Activated B cell treated with CpG ODN at 0.5 μM for 24 hours (primary cell): ENCODE measurements at places on chromosomes 11 and 22. TPM values are rescaled to one million over a fixed set of nuclear protein-coding genes. Genes with fewer than 3 reads are reported as not detected.

Gene THY1
- not detected in 2 replicates for total RNA-seq

Gene CRYAB
- not detected in 2 replicates for total RNA-seq

GRCh38 chr11:95138448-95138847, 48.8 kb downstream of the ENDOD1 start:
- peaks cover 10% of the 10 kb centered on the region for H3K4me1 ChIP-seq
- no peak overlapping the region for H3K27ac ChIP-seq
- no peaks in the 10 kb centered on the region for H3K27me3 ChIP-seq
- no peak overlapping the region for H3K4me3 ChIP-seq
- peaks cover 2% of the 10 kb centered on the region for H3K36me3 ChIP-seq

Gene LMO2
- 29.1 and 34.4 TPM in 2 replicates for total RNA-seq

- H3K27me3 ChIP-seq = no peaks in the 10 kb centered on the region
- no peak overlapping the region for H3K27ac ChIP-seq
- no peaks in the 10 kb centered on the region for H3K36me3 ChIP-seq
- DNase-seq = no peak
These were observed 2.4 kb downstream of the UBQLN3 start for GRCh38 chr11:5507177-5507932.

- no peak for DNase-seq
- H3K27me3 ChIP-seq = no peaks in the 10 kb centered on the region
- no peaks in the 10 kb centered on the region for H3K4me1 ChIP-seq
- no peak overlapping the region for H3K4me3 ChIP-seq
- H3K36me3 ChIP-seq = no peaks in the 10 kb centered on the region
These were observed 261.6 kb upstream of the SORL1-AS1 start for GRCh38 chr11:121714351-121714750.

- peaks cover 33% of the 10 kb centered on the region for H3K4me1 ChIP-seq
- peak overlapping the region; percentile 100 for H3K27ac ChIP-seq
- no peaks in the 10 kb centered on the region for H3K27me3 ChIP-seq
- peaks cover 25% of the 10 kb centered on the region for H3K36me3 ChIP-seq
- no peak for DNase-seq
These were observed 1.0 kb upstream of the FNBP4 start for GRCh38 chr11:47768101-47768612.

- no peak for DNase-seq
- H3K27me3 ChIP-seq = no peaks in the 10 kb centered on the region
- H3K36me3 ChIP-seq = no peaks in the 10 kb centered on the region
- H3K27ac ChIP-seq = peak overlapping the region; percentile 95
- H3K4me3 ChIP-seq = peak overlapping the region; percentile 66
These were observed 9.9 kb upstream of the NUP160 start for GRCh38 chr11:47857892-47858543.

- H3K27ac ChIP-seq = peak overlapping the region; percentile 90
- no peaks in the 10 kb centered on the region for H3K36me3 ChIP-seq
- H3K4me1 ChIP-seq = peaks cover 52% of the 10 kb centered on the region
- peak overlapping the region; percentile 58 for H3K4me3 ChIP-seq
These were observed 62.0 kb downstream of the STK33 start for GRCh38 chr11:8531982-8532381.

- no peak for DNase-seq
- peaks cover 45% of the 10 kb centered on the region for H3K27me3 ChIP-seq
- peaks cover 9% of the 10 kb centered on the region for H3K4me1 ChIP-seq
- no peak overlapping the region for H3K27ac ChIP-seq
- no peaks in the 10 kb centered on the region for H3K36me3 ChIP-seq
These were observed 14.1 kb downstream of the CREB3L1 start for GRCh38 chr11:46291441-46292150.

DNA sequence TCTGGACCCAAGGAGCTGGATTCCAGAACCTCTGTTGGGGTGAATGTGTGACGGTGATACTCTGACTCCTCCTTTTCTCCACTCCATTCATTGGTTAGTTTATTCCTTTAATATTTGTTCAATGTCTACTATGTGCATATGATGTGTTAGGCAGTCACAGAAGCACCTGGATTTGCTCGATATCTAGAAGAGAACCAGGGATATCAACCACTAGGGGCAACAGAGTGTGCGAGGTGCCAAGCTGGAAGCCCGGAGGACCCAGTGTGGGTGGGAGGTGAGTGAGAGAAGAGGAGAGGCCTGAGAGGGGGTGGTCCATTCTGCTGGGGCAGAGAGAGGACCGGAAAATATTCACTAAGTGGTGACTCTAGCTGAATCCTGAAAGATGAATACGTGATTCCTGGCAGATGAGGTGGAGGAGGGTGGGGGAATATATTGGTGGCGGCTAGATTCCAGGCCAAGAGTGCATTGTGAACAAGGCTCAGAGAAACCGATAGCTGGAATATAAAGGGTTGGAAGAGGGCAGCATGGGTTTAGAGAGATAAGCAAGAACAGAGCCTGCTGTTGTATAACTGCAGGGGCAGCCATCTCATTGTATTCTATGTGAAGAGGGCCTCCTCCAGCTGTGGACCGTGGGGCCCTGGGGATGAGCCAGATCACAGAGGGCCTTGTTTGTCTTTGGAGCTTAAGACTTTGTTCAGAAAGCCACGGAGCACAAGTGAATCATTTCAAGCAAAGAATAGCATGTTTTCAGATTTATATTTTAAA, 6.9 kb upstream of the TIMP3 start:
- no peak overlapping the region for H3K4me3 ChIP-seq
- H3K27me3 ChIP-seq = peaks cover 13% of the 10 kb centered on the region
- no peak for DNase-seq
- H3K36me3 ChIP-seq = no peaks in the 10 kb centered on the region
- no peak overlapping the region for H3K27ac ChIP-seq

GRCh38 chr22:28398981-28399380, 280.7 kb downstream of the TTC28 start:
- H3K4me1 ChIP-seq = no peaks in the 10 kb centered on the region
- H3K4me3 ChIP-seq = no peak overlapping the region
- no peak overlapping the region for H3K27ac ChIP-seq
- no peak for DNase-seq

Gene POLDIP3
- 77.1 and 77.5 TPM in 2 replicates for total RNA-seq

DNA sequence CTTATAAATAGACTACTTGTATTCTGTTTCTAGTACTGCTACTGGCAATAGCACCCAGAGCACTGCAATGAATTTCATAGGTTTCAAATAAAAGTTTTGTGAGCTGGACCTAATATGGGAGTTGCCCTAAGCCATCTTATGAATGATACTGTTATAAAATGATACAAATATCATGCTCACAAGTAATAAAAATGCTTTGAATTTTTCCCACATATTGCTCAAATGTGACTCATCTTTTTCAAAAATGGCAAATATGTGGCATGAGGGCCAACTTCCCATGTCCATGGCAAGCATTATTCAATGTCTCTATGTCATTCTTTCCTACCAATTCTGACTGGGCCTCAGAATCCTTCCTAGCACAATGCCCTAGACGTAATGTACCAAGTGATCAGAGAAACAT, 137.6 kb downstream of the TRPC6 start:
- no peak overlapping the region for H3K4me3 ChIP-seq
- no peaks in the 10 kb centered on the region for H3K36me3 ChIP-seq
- H3K4me1 ChIP-seq = no peaks in the 10 kb centered on the region
- H3K27me3 ChIP-seq = no peaks in the 10 kb centered on the region
- DNase-seq = no peak

Gene GRAP2
- 4.2 and 4.3 TPM in 2 replicates for total RNA-seq
